ENCODE measurements at places on chromosomes 16 and 17.
A peak's percentile ranks its signal among the peaks of the same experiment; 100 is the strongest.

GRCh38 chr16:89907055-89907814, 11.4 kb upstream of the MC1R start:
- DNase-seq: no peak

DNA sequence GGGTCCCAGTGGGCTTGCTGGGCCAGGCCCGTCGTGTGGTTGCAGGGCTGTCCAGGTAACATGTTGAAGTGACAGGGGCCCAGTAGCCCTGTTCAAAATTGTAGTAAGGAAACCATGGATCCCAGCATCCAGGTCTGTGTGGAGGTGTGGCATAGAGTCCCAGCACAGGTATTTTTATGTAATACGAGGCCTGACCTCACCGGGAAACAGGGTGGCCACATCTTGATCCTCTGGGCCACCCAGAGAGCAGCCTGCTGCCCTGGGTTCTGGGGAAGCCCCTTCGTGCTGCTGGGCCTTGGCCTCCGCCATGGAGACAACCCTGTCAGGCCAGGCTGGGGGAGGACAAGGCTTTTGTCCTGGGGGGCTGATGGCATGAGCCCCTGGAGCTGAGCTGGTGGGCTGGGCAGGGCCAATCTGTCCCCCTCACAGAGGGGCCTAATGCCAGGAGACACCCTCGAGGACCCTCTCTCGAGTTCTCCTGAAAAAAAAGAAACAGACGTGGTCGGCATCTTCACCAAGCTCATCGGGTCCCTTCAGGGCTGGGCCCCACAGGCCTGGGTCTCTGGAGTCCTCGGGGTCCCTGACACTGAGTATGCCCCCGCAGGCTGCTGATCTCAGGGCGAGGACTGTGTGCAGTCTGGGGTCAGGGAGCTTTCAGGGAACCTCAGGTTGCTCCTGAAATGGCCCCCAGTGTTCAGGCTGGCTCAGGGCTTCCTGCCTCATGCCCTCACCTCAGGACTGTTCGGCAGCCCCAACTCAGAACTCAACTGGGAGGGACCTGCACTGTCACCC, 47.8 kb downstream of the TNFRSF13B start:
- no peak for DNase-seq

- DNase-seq: no peak
Observed at GRCh38 chr16:49739381-49739780, 116.5 kb downstream of the ZNF423 start.

DNA sequence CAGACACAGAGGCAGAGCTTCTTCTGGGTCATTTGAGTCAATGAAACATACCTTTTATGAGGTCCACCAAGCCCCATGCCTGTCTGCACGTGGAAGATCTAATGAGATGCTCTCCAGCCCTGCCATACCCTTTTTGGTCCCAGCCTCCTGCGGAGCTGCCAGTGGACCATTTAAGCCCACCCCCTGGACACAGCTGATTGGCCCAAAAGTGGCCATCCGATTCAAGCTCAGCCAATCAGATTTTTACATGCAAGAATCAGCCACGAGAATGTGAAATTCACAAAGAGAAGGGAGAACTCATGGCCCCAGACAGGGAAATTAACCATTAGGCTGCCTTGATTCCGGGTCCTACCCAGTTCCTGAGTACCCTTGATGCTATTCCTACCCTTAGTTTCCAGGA, 231.0 kb upstream of the EEF2KMT start:
- no peak for DNase-seq

GRCh38 chr16:57479976-57480753, 6.1 kb downstream of the DOK4 start:
- DNase-seq: no peak

DNA sequence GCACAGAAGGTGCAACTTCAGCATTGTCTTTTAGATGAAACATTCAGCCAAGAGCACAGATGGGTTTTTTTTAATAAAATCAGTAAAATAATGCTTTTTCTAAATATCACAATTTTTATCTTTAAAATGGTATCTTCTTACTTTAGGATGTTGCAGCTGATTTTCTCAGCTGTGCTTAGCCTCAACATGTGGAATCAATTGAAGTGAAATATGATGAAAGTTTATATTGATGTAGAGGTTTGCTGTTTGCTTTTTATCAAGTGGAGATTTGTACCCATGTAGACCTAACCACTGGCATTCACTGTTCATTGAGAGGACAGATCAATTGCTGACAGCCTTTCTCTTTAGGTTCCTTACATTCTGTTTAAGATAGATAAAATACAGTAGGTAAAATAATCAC, 107.8 kb downstream of the CYB561 start:
- no peak for DNase-seq

DNA sequence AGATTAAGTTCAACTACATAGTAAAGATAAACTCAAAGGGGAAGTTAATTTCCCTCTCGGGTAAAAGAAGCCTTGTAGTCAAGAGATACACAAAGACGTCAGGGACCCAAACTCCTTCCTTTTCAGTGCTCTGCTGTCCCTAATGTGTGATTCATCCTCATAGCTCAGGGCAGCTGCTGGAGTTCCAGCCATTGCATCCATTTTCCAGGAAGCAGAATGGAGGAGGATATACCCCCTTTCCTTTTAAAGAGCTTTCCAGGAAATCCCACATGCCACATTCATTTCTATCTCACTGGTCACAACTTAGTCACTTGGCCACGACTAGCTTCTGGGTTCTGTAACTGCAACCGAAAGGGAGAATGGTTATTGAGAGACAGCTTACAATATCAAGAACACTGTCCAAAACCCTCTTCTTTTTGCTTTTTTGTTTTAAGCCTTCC, 95.3 kb downstream of the SOCS1 start:
- no peak for DNase-seq

DNA sequence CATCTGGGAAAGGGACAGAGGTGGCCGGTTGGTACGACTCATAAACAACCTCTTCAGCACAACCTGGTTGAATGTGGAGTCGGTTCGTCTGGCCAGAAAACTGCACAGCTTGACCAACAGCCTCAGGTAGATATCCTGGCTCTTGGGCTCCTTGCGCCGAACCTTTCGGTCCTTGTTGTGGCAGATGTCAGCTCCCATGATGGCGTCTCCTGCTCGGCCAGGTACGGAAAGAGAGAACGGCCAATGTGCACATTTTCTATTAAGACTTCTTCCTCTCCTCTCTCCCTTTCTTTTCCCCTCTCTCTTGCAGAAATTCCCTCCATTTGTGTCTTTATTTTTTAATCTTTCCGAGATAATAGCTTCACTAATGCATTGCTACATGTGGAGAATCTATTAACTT, 41.8 kb upstream of the CNTNAP4 start:
- DNase-seq: no peak

GRCh38 chr17:28643983-28644786, 773 bp downstream of the BLTP2 start:
- DNase-seq: peak; percentile 10

- no peak for DNase-seq
Observed at GRCh38 chr17:49362723-49363117, 670 bp upstream of the ZNF652 start.

- DNase-seq: no peak
Observed at GRCh38 chr17:76868669-76869495, 678 bp downstream of the MGAT5B start.

DNA sequence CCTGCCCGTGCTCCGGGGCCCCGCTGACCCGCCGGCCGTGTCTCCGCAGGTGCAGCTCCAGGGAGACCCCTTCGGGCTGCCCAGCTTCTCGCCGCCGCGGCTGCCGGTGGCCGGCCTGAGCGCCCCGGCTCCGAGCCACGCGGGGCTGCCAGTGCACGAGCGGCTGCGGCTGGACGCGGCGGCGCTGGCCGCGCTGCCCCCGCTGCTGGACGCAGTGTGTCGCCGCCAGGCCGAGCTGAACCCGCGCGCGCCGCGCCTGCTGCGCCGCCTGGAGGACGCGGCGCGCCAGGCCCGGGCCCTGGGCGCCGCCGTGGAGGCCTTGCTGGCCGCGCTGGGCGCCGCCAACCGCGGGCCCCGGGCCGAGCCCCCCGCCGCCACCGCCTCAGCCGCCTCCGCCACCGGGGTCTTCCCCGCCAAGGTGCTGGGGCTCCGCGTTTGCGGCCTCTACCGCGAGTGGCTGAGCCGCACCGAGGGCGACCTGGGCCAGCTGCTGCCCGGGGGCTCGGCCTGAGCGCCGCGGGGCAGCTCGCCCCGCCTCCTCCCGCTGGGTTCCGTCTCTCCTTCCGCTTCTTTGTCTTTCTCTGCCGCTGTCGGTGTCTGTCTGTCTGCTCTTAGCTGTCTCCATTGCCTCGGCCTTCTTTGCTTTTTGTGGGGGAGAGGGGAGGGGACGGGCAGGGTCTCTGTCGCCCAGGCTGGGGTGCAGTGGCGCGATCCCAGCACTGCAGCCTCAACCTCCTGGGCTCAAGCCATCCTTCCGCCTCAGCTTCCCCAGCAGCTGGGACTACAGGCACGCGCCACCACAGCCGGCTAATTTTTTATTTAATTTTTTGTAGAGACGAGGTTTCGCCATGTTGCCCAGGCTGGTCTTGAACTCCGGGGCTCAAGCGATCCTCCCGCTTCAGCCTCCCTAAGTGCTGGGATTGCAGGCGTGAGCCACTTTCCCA, 5.9 kb downstream of the CTF1 start:
- peak; percentile 72 for DNase-seq

DNA sequence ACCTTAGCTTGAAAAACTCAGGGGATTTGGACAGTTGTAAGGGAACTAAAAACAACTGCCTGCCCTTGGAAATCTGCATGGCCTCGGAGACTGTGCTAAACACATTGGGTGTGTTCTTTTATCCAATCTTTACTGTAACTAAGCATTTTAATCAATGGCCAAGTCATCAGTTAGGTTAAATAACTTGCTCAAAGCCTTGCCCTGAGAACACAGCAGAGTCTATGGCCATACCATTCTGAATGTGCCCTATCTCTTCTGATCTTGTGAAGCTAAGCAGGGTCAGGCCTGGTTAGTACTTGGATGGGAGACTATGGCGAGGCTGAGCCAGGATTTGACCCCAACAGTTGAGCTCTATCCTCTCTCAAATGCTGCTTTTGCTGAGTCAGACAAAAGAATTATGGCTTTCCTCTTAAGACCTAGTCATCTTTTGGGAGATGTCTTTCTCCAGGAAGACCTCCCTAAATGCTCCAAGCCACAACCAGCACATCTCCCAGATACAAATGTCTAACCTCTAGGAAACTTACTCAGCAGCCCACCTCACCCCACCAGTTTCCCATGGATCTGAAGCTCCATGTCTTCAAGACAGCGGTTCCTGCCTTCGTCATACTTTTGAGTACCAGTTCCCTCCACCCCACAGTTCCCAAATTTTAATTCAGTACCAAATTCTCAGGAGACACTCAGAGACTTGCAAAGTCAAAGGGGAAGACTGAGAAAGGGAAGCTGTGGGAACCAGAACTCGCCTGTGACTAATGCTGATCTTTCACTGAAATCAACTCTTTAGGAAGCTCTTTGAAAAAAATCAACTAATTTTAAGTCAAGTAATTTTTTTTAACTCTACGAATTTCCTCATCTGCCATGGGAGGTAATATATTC, 336.1 kb downstream of the MAF start:
- DNase-seq: no peak

DNA sequence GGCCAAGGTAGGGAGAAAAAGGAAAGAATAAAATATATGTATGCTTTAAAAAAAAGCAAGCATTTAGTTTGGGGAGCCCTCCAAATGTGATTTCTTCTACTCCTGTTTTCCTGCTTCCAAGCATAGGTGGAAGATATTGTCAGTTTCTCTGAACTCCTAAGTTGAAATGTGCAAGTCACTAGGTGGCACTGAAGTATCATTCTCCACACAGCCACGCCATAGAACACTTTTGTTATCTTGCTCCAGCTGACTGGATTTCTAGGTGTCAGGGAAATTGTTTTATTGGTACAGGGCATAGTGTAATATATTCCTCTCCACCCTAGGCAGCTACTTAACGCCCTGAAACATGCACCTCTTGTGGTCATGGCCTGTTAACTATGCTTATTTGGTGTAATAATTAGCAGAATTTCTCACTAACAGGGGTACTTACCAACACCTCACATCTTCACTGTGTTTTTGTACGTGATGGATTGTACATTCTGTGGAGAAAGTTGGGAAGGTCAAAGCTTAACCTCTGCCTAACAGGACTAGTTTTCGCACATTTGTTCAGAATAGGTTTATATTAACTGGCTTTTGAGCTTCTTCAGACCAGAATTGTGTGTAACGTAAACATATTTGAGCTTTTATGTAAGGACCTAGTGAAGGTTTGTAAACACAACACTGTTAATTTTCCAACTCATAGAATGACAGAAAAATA, 69.3 kb downstream of the FTO start:
- DNase-seq: no peak

DNA sequence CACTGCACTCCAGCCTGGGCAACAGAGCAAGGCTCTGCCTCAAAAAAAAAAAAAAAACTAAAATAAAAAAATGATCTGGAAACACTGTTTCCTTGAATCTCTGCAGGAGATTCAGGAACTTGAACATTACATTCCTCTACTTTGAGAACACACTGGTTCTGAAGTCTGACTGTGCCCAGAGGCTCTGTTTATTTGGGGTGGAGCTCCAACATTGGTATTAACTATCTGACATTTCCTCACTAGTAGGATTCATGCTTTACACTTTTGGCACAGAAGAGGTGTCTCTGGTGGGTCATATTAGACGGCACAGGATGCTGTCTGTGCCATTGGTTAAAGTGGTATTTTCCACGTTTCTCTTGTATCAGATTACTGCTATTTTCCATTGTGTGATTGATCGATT, 10.4 kb downstream of the SULT1A2 start:
- no peak for DNase-seq

- no peak for DNase-seq
Observed at GRCh38 chr16:80652441-80652840, 111.6 kb downstream of the DYNLRB2 start.

DNA sequence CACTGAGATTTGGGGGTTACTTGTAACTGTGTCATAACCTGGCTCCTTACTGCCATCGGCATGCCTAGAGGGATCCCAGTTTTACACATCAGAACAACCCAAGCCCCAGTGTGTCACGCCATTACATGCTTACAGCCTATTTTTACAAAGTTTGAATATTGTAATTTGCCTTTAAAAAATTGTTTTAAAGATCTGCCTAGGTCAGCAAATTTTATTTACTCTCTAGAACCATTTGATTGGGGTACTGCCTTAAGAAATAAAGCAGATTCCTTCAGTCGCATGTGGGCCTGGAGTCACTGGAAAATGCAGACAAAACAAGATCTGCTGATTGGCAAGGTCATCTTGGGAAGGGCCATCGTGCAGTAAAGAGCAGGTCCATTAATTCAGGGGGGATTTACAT, 566.9 kb downstream of the WWOX start:
- no peak for DNase-seq
